ENCODE measurements at places on chromosomes 2 and 18.

GRCh38 chr2:69177785-69178636 lies 165.0 kb downstream of the ANTXR1 start:
- DNase-seq, result no peak

GRCh38 chr2:2775018-2775417 lies 443.9 kb upstream of the MYT1L start:
- DNase-seq, result no peak

GRCh38 chr2:69933839-69934613 lies 19.1 kb downstream of the MXD1 start:
- DNase-seq, result no peak

DNA sequence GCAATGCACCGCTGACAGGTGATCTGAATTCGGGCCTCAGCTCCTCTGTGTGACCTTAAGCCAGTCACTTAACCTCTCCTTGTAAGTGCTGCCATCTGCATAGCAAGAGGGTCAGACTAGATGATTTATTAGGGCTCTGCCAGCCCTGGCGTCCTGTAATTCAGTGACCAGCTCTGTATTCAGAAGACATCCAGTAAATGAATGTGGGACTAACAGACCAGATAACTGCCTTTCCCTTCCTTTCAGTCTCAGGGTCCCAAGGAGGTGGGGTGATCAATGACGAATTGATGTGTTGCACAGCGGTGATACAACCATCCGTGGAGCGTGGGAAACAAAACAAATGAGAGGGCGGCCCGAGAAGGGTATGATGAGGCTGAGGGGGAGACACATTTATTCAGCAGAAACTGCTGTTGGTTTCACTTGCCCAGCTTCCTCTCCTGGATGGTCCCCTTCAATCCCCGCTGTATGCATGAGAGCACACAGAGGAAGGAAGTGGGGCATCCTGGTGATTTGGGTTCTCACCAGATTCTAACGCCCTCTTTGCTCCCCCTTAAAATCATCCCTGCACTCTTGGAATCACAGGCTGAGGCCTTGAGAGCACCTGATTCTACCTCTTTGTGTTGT lies 92.8 kb downstream of the VIT start:
- DNase-seq, result no peak

DNA sequence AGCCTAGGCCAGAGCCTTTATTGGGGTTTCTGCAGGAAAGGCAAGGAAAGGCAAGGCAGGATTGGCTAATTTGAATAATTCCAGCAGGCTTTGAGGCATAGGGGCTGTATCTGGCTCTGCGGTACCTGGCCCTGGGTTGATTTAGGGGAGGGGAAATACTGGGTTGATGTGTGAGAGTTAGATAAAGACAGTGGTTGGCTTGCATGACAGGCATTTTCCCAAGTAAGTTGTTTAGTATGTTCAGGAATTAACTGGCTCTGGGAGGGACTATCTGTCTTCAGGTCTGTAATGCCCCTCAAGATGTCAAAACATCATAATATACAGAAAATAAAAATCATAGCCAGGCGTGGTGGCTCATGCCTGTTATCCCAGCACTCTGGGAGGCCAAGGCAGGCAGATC lies 98.7 kb downstream of the UBR3 start:
- no peak for DNase-seq

- no peak for DNase-seq
These were observed 13.1 kb upstream of the SMAD7 start for GRCh38 chr18:48963586-48964470.

DNA sequence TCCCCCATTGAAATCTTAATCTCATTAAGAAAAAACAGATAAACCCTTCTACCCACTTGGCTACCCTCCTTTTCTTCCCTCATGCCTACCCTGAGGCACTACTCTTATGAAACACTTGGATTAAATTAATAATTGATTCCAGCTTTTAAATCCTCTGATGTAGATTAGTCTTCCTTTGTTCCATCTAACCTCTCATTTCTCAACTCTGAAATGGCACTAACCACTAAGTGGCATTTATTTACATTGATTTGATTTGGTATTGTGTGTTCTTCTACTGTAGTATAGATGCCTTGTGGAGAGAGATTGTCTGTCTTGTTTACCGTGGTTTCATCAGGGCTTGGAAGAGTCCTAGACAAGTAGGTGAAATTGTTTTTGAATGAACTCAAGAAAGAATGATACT lies 26.7 kb downstream of the ITGA4 start:
- DNase-seq, result no peak

DNA sequence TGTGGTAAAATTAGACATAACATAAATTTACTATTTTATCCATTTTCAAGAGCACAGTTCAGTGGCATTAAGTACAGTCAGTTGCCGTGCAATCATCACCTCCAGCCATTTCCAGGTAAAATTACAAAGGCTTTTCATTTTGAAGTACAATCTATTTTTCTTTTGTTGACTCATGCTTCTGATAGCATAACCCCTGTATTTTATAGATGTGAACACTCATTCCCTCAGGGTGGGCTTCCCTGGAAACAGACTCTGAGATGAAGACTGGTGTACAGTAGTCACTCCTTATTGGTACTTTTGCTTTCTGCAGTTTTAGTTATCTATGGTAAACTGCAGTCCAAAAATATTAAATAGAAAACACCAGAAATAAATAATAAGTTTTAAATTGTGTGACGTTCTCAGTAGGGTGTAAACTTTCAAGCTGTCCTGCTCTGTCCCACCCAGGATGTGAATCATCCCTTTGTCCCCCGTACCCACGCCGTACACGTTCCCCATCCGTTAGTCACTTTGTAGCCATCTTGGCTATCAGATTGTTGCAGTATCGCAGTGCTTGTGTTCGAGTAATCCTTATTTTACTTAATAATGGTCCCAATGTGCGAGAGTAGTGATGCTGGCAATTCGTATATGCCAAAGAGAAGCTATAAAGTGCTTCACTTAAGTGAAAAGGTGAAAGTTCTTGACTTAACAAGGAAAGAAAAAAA lies 41.1 kb upstream of the NAB1 start:
- DNase-seq, result no peak

- no peak for DNase-seq
These were observed 695.5 kb upstream of the DDX18 start for GRCh38 chr2:117118994-117119393.

GRCh38 chr2:85578243-85579180 lies 1.1 kb downstream of the VAMP8 start:
- no peak for DNase-seq

DNA sequence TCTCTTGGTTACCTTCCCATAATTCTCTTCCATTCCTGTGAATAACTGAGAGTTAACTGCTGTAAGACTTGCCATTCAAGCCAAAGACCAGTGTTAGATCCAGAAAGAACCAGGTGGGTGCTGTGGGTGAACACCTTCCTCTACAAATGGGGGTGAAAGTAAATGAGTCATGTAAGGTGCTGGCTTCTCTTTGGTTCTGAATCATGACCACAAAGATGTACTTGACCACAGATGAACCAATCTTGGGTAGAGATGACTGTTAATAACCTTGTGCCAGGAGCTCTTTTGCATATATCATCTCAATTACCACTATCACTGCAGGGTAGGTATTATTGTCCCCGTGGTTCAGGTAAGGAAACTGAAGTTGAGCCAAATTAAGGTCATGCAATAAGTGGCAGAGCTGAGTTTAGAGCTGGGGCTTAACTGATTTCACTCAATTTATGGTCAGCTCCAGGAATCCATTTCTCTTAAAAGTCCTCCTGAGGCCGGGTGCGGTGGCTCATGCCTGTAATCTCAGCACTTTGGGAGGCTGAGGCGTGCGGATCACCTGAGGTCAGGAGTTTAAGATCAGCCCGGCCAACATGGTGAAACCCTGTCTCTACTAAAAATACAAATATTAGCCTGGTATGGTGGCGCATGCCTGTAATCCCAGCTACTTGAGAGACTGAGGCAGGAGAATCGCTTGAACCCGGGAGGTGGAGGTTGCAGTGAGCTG lies 244.9 kb upstream of the CXCR4 start:
- no peak for DNase-seq

DNA sequence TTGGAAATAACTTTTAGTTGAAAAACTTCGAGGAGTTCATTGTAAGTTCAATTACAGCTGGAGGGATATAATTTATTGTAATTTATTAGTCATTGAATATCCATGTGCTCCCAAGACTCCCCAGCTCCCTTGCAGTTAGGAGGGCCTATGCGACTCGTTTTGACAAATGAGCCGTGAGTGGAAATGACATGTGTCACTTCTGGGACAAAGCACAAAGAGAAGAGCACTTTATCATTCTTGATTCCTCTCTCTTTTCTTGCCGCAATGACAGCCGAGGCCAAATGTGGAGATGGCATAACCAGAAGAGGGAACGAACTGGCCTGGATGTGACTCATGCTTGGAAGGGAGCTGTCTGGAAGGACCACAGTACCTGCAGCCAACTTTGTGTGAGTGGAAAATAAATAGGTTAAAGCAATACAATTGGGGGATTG lies 44.2 kb upstream of the ITSN2 start:
- DNase-seq, result no peak

DNA sequence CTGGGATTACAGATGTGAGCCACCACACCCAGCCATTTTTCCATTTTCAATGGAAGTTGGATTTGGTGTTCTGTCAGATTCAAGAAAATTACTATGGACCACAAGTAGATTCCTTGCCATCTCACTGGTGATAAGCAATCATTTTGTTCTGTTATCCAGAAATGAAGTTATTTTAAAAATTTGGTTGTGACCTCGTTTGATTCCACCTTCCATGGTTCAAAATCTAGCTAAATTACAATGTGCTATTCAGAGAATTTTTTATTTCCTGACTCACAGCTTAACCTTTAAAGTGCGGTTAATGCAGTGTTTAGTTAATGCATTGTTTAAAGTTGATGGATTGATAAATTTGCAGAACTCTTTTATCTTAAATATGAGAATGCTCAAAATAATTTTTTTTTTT lies 243.2 kb upstream of the BOD1L2 start:
- DNase-seq, result no peak

DNA sequence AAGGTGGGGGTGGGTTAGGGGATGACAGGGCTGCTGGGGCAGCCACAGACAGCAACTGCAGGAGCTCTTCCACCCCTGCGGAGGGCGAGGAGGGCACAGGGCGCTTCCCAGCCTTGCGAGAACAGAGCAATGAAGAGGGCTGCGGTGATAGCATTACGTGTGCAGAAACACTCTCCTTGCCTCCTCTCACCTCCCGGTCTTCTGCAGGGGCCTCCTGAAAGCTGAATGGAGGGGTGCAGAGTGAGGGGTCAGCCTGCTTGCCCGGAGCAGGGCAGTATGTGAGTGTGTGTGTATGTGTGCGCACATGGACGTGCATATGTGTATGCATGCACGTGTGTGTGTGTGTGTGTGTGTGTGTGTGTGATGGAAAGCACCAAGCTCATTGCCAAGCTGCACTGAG lies 29.5 kb upstream of the IL1R2 start:
- no peak for DNase-seq

GRCh38 chr2:154992826-154993225 lies 294.3 kb downstream of the KCNJ3 start:
- DNase-seq, result no peak

DNA sequence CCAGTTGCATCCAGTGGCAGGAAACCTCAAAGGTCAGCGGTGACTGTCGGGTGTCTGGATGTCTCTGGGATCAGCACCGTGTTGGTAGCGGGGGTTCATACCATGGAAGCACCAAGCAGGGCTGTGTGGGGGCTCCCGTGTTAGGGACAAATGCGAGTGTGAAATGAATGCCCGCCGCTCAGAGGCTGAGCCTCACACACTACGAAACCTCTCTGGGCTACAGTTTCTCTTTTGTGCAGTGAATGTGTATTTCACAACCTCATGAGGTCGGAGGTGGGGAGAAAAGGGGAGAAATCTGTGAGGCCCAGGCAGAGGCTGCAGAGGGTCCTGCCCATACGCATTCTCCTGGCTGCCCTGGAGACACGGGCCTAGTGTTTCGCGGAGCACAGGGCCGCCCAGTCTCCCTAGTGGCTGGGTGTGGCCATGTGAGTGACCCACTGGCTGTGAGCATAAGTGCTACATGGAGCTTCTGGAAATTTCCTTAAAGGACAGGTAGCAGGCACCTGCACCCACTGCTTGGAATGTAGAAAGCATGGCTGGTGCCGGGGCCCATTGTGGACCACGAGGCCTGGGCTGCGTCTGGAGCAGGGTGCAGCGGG lies 138.0 kb upstream of the GLI2 start:
- no peak for DNase-seq

GRCh38 chr2:241410739-241411176 lies 54.7 kb downstream of the FARP2 start:
- DNase-seq, result no peak

DNA sequence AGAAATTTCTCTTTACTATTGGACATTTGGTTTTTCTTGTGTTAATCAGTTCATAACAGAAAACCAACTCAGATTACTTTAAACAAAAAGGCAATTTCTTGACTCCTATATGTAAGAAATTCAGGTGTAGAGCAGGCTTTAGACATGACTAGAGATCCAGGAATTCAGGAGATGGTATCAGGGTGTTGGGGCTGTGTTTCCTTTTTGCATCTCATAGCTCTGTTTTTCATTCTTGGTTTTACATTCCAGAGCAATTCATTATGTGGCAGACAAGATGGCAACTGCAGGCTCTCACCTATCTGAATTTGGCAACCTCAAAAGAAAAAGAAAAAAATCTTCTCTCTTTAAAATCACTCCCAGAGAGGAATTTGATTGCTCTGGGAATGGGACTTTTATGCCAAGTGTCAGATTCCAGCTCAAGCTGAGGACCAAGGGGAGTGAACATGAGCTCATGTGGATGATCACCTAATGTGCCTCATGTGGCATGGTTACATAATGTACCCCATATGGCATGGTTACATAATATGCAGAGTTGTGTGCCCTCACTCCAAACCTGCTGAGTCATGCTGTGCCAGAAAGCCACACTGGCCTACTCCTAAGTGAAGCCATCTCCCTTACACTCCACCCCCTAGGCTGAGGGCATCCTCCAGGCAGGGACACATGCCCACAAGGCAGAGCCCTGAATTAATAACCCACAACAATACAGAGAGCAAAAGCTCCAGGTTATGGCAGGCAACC lies 282.7 kb downstream of the MBD2 start:
- no peak for DNase-seq

- DNase-seq, result no peak
These were observed 250 bp downstream of the ACTR1B start for GRCh38 chr2:97663626-97663961.

GRCh38 chr2:67342394-67342793 lies 54.7 kb upstream of the ETAA1 start:
- DNase-seq, result no peak

DNA sequence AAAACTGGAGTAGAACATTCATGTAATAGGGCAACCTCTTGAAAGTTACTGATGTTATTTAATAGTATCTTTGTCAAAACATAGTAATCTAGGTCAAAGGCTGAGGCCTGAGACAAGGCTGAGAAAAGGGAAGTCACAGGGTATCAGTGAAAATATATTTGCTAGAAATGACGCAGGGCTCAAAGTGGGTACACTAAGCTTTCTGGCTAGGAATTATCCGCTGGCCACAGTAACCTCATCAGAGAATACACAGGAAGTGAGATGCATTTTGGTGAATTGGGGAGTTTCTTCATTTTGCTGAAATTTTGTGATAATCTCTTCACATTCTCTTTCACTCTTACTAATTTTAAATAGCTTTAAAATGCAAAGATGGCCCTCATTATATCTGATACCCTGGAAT lies 206.8 kb downstream of the OTX1 start:
- no peak for DNase-seq

GRCh38 chr2:233768076-233768475 lies 8.0 kb downstream of the UGT1A1 start:
- no peak for DNase-seq

- no peak for DNase-seq
These were observed 14.7 kb upstream of the BCL11A start for GRCh38 chr2:60567919-60568768.

GRCh38 chr2:51350100-51350499 lies 318.2 kb upstream of the NRXN1 start:
- no peak for DNase-seq

GRCh38 chr2:110735366-110735765 lies 3.0 kb downstream of the ACOXL start:
- DNase-seq, result no peak

Measured in stimulated activated CD8-positive, alpha-beta memory T cell treated with anti-CD3 and anti-CD28 coated beads, Interleukin-4, amount 100 ng/mL, for 1 hour (primary cell).